Tongue (tissue), 3 donors: ENCODE measurements at places on chromosomes 1 and 21.
A peak's percentile ranks its signal among the peaks of the same experiment; 100 is the strongest.

- DNase-seq: no peak
These were observed 35.8 kb upstream of the SOX13 start for GRCh38 chr1:204036882-204037655.

GRCh38 chr1:9441451-9442133 is 97.7 kb upstream of the SLC25A33 start:
- peak; percentile 76 for DNase-seq

GRCh38 chr1:117079737-117080136 is 19.6 kb downstream of the TTF2 start:
- no peak for DNase-seq

DNA sequence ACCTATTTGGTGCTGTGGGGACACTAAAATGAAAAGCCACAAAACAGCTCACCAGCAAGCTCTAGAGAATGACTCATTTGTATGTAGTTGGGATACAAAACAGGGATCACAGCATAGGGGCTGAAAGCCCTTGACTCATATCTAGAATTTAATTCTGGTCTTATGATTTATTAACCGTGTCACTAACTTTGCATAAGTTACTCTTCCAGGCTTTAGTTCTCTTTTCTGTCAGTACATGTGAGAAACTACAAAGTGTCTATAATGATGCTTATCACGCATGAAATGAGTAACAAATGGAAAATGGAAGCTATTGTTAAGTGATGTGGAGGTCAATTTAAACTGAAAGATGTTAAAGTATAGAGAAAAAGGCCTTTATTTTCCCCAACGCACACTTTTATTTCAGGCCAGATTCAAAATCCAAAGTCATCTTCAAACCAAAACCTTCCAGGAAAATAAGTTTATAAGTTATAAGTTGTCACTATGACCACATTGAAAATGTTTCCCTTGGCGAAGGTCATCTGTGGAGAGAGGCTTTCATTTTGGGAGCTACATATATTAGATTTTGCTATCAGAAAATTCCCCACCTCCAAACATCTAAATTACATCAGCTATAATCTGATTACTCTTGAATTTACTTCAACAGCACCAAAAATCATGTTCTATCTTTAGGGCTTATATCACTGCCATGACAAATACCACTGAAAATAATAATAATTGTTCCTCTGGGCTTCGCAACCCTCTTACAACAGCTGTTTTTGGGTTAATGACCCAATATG is 430.5 kb downstream of the MRPL39 start:
- DNase-seq: no peak

DNA sequence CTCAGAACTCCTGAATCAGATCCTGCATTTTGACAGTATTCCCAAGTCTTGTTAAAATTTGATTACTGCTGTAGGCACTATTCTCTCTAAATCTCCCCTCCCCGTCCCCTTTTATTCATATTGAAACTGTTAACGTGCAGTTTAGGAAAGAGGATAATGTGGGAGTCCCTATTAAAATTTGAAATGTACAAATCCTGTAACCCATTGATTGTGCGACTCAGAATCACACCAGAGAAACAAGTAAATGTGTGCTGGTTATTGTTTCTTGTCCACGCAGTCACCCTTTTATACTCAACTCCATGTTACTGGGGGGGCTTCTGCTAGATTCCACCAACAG is 584 bp upstream of the LTN1 start:
- no peak for DNase-seq

- DNase-seq: no peak
These were observed 696 bp downstream of the EBNA1BP2 start for GRCh38 chr1:43171312-43171875.

GRCh38 chr1:39164256-39164655 is 40.2 kb upstream of the MACF1 start:
- no peak for DNase-seq

- DNase-seq: no peak
These were observed 18.8 kb upstream of the HSD3B1 start for GRCh38 chr1:119488216-119488615.
